ENCODE measurements at places on chromosomes 7 and 10.
A peak's percentile ranks its signal among the peaks of the same experiment; 100 is the strongest.

DNA sequence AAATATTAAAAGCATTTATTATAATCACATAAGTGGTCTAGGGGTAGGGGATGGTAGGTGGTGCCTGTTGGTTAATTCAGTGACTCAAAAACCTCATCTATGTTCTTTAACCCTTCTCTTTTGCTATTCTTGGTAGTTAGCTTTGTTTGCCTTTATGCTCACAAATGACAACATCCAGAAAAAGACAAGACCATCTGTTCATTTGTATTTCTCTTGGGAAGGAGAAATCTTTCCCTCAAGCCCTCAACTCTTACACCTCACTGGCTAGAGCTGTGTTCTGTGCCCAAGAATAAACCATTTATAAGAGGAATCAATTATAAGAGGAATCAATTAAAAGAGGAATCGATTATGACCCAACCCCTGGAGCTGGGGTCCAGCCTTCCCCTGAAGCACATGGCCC is 10.8 kb upstream of the IFRD1 start:
- no peak for DNase-seq

DNA sequence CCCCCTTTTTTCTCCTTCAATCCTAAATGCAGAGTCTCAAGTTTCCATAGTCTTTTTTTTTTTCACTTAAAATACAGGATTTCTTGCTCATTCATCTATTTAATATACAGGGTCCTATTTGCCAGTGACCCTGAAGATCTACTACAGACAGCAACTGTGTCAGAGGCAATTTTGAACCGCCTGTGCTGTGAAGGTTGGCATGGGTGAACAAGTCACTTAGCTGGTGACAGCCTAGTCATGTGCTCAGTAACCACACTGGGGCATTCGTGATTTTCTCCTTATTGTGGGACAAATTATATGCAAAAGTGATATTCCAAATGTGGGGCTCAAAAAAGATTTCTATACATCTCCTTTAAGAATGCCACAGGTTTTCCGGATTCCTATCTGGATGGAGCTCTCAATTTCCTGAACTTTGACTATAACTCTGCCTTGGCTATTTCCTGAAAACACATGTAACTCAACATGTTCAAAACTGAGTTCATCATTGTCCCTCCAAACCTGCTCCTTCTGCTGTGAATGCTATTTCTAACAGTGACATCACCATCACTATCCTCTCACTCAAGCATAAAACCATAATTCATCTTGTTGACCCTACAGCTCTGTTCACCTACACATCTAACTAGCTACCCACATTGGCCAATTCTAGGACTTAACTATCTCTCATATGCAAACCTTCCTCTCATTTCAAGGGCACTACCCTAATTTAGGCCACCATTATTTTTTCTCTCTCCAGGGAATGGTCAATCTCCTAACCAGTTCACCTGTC is 36.7 kb downstream of the CDK6 start:
- DNase-seq = no peak

DNA sequence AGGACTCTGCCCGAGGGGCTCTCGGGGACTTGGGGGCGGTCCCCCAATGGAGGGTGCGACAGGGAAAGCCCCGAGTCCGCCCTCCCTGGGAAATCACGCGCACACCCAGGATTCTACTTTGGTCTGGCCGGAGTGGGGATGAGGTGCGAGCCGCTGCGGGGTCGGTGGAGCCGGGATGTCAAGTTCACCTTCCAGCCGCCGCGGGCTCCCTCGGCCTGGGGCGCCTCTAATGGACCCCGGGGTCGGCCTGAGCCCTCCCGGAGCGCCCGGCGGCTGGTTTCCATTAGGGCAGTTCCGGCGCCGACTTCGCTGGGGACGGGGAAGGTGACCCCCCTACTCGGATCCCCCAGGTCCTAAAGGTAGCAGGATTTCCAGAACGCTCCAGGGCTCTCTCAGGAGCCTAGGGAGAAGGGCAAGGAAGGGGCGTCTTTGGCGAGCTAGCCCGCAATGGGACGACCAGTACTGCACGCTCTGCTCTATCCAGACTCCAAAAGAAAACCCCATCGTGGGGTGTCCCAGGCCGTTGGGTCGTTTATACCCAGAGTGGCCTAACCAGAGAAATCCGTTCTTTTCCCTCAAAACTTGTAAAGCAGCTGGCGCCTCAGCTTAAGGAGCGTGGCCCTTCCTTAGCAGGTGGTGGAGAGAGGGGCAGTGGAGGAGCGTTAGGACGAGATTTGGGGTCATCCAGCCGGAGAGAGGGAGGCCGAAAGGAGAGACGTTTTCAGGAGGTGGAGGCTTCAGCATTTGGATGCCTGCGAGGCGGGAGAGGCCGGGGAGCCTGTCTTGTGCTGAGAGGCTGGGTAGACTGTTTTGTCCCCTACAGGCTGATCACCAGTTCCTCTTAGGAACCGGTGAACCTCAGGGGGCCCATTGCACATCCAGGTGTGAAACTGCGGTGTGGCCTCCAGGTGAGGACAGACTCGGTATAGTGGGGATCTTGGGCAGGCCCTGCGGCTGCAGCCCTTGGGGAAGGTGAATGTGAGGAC is 860 bp upstream of the WDR86 start:
- peak; percentile 42 for DNase-seq

- DNase-seq = peak; percentile 63
Observed at GRCh38 chr10:70478191-70479164, at the start of gene PALD1. Gene PALD1, plus strand, starts transcription at chr10:70478767. Its CDS starts 47,185 bp downstream, at chr10:70525952.

DNA sequence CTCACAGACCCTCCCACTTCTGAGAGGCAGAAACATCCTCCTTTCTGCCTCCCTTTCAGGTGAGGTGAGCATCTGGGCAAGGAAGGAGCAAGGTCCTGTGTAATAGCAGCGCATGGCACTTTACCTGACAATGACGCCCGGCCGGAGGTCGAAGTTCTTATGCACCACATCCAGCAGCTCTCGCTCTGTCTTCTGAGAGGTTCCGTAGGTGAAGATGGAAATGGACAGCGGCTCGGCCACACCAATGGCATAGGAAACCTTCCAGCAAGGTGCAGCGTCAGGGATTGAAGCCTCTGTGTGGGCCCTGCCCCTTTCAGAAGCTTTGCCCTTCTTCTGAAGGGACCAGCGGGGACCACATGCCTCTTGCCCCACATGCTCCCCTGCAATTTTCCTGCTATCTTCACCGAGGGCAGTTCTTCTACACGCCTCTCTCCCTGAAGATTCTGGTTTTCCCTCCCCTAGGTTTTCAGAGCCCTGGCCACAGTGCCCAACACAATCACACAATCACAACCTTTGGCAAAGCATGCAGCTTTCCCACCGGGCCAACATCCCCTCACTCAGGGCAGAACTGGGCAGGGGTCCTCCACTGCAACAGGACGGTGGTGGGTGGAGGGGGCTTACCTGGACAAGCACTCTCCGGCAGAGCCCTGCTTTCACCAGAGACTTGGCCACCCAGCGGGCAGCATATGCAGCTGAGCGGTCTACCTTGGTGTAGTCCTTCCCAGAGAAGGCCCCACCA is 14.9 kb downstream of the MAT1A start:
- DNase-seq = no peak

- DNase-seq = no peak
Observed at GRCh38 chr10:78286186-78286585, 252.5 kb downstream of the RPS24 start.

DNA sequence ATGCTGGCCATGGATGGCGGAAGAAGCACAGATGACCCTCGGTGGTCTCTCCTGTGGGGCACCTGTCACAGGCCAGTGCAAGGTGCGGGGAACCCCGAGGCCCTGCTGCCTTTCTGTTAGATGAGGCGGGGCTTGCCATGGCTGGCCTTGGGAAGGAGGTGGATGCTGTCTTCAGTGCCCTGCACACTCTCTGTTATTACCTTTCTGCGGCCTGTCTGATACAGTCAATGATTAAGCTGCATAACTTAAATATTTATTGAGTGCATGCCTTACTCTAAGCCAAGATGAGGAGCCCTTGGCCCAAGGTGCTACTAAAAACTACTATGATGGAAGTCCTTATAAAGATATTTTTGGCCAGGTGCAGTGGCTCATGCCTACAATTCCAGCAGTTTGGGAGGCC is 36.7 kb upstream of the MNX1 start:
- no peak for DNase-seq

- DNase-seq = no peak
Observed at GRCh38 chr10:113301342-113301984, 251.4 kb upstream of the HABP2 start.

GRCh38 chr10:132048294-132048667 is 17.5 kb upstream of the JAKMIP3 start:
- no peak for DNase-seq

- no peak for DNase-seq
Observed at GRCh38 chr7:148729984-148730733, 31.5 kb downstream of the CUL1 start.

DNA sequence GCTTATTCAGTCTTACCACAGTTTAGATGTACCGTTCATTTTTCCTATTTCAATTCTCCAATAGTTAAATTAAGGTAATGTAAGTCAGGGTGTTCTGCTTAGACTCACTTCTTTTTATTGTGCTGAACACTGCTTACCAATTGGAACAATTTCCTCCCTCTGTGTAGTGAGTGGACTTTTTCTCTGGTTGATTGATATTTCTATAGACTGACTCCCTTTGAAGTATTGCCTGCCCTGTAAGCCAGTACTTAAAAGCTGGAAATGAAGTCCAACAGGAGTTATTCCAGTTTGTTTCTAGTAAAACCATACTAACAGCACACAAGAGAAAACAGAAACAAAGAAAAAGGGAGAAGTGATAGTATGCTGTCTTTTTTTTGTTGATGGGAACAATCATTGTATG is 1674.9 kb downstream of the REEP3 start:
- no peak for DNase-seq

DNA sequence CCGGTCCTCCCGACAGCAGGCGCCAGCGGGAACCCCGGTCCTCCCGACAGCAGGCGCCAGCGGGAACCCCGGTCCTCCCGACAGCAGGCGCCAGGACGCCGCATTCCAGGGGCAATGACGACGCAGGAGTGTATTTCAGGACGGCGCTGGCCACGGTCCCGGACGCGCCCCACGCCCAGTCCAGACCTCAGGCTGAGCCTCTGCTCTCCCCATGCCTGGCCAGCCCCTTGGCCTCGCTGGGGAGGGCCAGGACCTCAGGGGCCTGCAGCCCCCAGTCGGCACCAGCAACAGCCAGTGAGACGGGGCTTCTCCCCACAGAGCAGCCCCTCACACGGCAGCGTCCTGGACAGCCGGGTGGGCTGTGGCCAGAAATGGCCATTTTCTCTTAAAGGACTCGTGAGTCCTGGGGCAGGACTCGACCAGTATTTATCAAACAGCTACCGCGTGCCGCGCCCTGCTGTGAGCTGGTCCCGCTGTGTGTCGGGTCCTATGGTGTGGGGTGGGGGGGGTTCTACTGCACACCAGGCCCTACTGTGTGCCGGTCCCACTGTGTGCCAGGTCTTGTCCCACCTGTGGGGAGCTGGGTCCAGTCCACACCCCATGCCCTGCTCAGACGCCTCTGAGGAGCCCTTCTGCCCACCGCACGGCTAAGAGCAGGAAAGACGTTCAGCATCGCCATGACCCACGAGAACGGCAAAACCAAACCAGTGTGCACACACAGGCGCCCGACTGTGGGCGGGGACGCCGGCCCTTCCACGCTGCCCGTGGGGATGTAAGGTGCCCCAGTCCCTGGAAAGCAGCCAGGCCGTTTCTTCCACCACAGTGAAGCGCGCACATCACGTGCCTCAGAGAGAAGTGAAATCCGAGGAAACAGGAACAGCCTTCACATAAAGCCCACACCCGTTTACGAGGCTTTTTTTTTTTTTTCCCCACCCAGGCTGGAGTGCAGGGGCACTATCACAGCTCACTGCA is 33.3 kb downstream of the GET4 start:
- DNase-seq = no peak

- no peak for DNase-seq
Observed at GRCh38 chr7:74371381-74372341, 82.0 kb upstream of the GTF2IRD1 start.

Measured in D721Med (cell line).